ENCODE measurements at places on chromosomes 12 and 14.
A peak's percentile ranks its signal among the peaks of the same experiment; 100 is the strongest.

DNA sequence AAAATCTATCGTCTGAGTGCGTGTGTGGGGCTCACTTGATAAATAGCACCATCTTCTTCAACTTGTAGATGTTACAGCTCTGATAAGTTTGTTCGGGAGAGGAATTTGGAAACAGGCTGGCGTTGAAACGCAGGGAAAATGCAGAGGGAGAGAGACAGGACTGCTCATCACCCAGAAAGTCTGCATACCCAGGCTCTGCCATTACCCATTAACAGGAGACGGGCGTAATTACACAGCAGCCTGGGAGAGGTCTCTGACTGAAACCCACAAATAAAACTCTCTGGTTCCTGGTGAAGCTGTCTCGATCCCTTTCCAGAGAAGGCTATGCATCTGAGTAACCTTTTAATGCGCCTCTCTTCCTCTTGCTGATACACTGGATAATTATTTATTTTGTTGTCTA lies 547.3 kb downstream of the BCL11B start:
- no peaks in the 10 kb centered on the region for H3K36me3 ChIP-seq
- no peak overlapping the region for H3K27ac ChIP-seq
- no peak for DNase-seq

DNA sequence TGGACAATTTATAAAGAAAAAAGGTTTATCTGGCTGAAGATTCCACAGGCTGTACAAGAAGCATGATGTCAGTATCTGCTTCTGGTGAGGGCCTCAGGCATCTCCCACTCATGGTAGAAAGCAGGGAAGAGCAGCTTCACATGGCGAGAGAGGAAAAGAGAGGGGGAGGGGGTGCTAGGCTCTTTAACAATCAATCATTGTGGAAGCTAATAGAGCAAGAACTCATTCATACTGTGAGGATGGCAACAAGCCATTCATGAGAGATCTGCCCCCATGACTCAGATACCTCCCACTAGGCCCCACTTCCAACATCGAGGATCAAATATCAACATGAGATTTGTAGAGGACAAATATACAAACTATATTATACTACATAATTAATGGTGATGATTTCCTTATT lies 361.9 kb upstream of the FAR2 start:
- H3K4me3 ChIP-seq = no peak overlapping the region
- no peaks in the 10 kb centered on the region for H3K36me3 ChIP-seq
- no peak overlapping the region for H3K27ac ChIP-seq
- no peaks in the 10 kb centered on the region for H3K4me1 ChIP-seq
- no peak for DNase-seq

DNA sequence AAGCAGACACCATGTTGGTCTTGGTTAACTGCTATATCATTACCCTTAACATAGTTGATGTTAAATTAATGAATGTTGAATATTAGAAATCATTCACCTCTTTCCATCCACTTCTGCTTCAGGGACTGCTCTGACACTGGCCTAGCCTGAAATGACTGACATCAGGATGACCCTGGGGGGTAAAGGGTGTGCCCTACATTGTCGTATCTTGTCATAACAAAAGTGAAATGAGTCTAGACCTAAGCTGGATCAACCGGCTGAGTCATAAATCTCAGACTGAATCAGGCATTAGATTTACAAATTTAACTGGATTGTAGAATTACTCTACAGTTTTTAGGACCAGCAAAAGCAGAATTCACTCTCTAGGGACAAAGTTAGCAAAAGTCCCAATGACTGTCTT lies 35.3 kb downstream of the KICS2 start:
- no peak for DNase-seq
- H3K4me3 ChIP-seq = no peak overlapping the region
- no peaks in the 10 kb centered on the region for H3K27me3 ChIP-seq

DNA sequence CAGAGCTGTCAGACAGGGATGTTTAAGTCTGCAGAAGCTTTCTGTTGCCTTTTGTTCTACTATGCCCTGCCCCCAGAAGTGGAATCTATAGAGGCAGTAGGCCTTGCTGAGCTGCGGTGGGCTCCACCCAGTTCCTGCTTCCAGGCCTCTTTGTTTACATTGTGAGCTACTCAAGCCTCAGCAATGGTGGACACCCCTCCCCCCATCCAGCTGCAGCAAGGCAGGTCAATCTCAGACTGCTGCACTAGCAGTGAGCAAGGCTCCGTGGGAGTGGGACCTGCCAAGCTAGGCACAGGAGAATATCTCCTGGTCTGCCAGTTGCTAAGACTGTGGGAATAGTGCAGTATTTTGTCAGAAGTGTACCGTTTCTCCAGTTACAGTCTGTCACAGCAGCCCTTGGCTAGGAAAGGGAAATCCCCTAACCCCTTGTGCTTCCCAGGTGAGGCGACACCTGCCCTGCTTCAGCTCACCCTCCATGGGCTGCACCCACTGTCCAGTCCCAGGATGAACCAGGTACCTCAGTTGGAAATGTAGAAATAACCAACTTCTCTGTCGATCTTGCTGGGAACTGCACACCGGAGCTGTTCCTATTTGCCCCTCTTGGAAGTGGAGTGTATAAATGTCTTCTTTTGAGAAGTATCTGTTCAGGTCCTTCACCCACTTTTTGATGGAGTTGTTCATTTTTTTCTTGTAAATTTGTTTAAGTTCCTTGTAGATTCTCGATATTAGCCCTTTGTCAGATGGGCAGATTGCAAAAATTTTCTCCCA lies 213.5 kb upstream of the SLC38A2 start:
- H3K36me3 ChIP-seq = no peaks in the 10 kb centered on the region
- no peaks in the 10 kb centered on the region for H3K4me1 ChIP-seq
- H3K4me3 ChIP-seq = no peak overlapping the region
- peak; percentile 75 for DNase-seq

- no peak for DNase-seq
- no peak overlapping the region for H3K27ac ChIP-seq
- no peak overlapping the region for H3K4me3 ChIP-seq
- H3K27me3 ChIP-seq = no peaks in the 10 kb centered on the region
- no peaks in the 10 kb centered on the region for H3K36me3 ChIP-seq
Observed at GRCh38 chr12:132151766-132152410, 7.6 kb downstream of the NOC4L start.

DNA sequence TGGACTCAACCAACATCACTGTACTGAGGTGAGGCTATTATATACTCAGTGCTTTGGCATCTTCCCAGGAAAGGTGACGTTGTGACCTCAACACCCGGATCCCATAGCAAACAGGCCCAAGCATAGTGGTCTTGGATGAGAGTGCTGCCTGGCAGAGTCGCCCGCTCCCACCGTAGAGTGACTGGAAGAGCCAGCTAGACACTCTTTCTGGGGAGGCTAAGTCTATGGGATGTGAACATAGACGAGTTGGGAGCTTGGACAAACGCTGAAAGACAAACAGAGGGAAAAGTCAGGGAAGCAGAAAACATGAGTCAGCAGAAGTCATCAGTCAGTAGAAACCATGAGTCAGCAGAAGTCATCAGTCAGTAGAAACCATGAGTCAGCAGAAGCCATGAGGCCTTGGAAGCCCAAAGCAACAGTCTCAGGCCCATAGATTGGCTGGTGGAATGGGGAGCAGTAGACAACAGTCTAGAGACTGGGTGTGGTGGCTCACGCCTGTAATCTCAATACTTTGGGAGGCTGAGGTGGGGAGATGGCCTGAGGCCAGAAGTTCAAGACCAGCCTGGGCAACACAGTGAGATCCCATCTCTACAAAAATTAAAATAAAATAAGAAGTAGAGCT lies 66.4 kb upstream of the MAP1LC3B2 start:
- no peaks in the 10 kb centered on the region for H3K36me3 ChIP-seq
- no peak for DNase-seq

GRCh38 chr14:29629839-29630238 lies 297.8 kb downstream of the PRKD1 start:
- no peak for DNase-seq
- no peaks in the 10 kb centered on the region for H3K27me3 ChIP-seq
- H3K27ac ChIP-seq = no peak overlapping the region
- no peak overlapping the region for H3K4me3 ChIP-seq
- no peaks in the 10 kb centered on the region for H3K36me3 ChIP-seq

GRCh38 chr14:101790232-101790631 lies 28.7 kb downstream of the PPP2R5C start:
- no peaks in the 10 kb centered on the region for H3K4me1 ChIP-seq
- H3K27ac ChIP-seq = no peak overlapping the region
- DNase-seq = no peak
- no peaks in the 10 kb centered on the region for H3K36me3 ChIP-seq

DNA sequence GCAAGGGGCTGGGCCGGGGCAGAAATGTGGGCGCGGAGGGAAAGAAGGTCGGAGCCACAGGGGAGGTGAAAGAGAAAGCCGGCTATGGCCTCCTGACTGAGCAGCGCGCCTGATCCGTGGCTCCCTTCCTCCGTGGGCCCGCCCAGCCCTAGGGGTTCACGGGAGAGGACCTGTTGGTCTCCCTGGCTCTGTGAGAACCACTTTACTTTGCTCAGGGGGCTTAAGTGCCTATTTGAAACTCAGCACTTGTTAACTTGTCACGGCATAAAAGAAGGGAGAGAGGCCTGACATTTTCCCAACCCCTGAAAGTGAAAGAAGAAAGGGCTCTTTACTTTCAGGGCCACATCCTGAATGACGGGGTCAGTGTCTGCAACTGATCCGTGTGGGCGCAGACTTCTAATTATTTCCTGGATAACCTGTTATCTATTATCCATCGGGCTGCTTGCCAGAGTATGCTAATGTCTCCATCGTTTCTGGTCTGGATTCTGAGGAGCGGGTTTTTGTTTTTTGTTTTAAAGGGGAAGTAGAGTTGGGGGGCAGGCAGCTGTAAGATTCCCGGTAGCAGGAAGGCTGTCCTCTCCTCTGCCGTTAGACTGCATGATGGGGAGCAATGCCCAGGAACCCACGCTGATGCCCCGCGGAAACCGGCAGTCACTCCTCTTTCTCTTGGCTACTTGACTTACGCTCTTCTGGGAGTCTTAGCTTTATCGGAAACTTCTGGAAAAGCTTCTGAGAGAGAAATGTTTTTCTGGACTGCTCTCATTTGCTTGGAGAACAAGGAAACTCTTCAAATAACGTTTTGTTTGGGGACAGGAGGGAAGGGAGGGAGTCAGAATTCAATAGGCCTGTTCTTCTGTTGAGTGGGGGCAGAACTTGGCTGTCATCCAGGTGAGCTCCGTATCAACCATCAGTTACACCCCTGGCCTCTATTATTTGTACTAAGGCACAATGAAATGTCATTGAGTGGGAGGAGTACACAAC lies 127.7 kb upstream of the MAX start:
- H3K4me1 ChIP-seq = no peaks in the 10 kb centered on the region
- no peaks in the 10 kb centered on the region for H3K36me3 ChIP-seq
- peak overlapping the region; percentile 83 for H3K27ac ChIP-seq
- H3K27me3 ChIP-seq = no peaks in the 10 kb centered on the region
- DNase-seq = peak; percentile 37

- no peaks in the 10 kb centered on the region for H3K4me1 ChIP-seq
- no peak overlapping the region for H3K4me3 ChIP-seq
- H3K27me3 ChIP-seq = no peaks in the 10 kb centered on the region
- no peak overlapping the region for H3K27ac ChIP-seq
Observed at GRCh38 chr12:14275886-14276285, 89.6 kb upstream of the ATF7IP start.

GRCh38 chr14:56149995-56150394 lies 31.8 kb downstream of the PELI2 start:
- DNase-seq = no peak
- no peak overlapping the region for H3K4me3 ChIP-seq
- H3K36me3 ChIP-seq = no peaks in the 10 kb centered on the region
- no peaks in the 10 kb centered on the region for H3K27me3 ChIP-seq
- no peak overlapping the region for H3K27ac ChIP-seq

DNA sequence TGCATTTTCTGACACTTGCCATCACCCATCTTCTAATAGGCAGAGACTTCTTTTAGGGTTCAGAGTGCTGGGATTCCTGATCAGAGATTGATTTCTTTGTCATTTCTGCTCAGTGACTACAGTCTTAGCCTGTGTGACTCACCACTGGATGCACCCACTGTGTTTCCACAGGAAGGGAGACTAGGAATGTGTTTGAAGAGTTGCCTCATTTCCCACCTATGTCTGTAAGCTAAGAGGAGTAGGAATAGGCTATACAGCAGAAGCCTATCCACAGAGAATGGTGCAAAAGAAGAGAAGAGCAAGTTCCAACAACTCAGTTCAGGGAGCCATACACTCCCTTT lies 60.2 kb upstream of the ACTN1 start:
- H3K27ac ChIP-seq = no peak overlapping the region
- H3K36me3 ChIP-seq = no peaks in the 10 kb centered on the region
- H3K4me3 ChIP-seq = no peak overlapping the region
- no peaks in the 10 kb centered on the region for H3K27me3 ChIP-seq
- DNase-seq = no peak

DNA sequence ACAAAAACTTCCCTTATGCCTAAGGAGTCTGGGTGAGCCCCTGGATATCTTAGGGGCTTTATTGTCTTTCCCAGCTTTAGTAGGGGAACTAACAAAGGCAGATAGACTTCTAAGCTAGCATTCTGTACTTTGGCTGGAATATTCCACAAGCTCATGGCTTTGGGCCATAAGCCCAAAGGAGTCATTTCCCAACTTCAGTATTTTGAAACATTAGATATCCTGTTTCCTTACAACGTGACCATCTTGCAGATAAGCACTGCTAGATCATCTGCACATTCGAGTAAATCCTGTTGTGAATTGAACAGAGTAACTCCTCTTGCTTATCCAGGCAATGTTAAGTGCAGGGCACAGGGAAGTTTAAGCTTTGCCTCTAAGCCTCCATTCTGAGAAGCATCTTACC lies 70.6 kb upstream of the ACTN1 start:
- H3K27me3 ChIP-seq = no peaks in the 10 kb centered on the region
- DNase-seq = no peak
- H3K4me3 ChIP-seq = no peak overlapping the region
- no peaks in the 10 kb centered on the region for H3K36me3 ChIP-seq

DNA sequence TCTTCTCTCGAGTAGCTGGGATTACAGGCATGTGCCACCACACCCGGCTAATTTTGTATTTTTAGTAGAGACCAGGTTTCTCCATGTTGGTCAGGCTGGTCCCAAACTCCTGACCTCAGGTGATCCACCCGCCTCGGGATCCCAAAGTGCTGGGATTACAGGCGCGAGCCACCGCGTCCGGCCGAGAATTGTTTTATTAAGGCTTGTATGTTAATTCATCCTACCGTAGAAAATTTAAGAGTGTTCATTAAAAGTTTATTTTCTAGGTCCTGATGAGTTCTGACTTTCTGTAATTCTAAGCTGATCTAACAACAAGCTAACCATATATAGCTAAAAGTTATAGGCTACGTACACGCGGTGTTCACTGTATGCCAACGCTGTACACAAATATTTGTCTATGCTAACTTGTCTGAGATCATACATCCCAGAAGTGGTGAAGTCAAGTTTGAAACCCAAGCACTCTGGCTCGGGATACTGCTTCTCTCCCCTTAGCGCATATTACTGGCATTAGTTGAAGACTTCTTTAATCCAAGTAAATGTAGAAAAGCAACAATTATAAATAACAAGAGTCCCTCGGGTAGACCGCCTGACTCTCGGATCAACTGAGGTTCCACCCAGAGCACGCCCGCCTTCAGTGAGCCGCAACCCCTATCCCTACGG lies 570 bp upstream of the MRPS35 start:
- H3K4me3 ChIP-seq = peak overlapping the region; percentile 84
- no peaks in the 10 kb centered on the region for H3K4me1 ChIP-seq
- peak overlapping the region; percentile 84 for H3K27ac ChIP-seq
- H3K36me3 ChIP-seq = peaks cover 4% of the 10 kb centered on the region
- H3K27me3 ChIP-seq = no peaks in the 10 kb centered on the region

All from Peyer's patch (tissue), 4 donors.